Uterine smooth muscle cell (primary cell): ENCODE measurements at places on chromosomes 11 and 22. TPM values are rescaled to one million over a fixed set of nuclear protein-coding genes. Genes with fewer than 3 reads are reported as not detected.

TECTA gene
- total RNA-seq: 0.22 and 0.87 TPM in 2 replicates

OR51I1 gene
- 0.11 TPM in 1 of 2 replicates, not detected in the other for total RNA-seq

PARVG gene
- not detected in 2 replicates for total RNA-seq

TIGD3 gene
- 0.11 and 0.37 TPM in 2 replicates for total RNA-seq

DEUP1 gene
- total RNA-seq: under 0.01 and 0.33 TPM in 2 replicates

KREMEN1 gene
- 3.1 and 6.6 TPM in 2 replicates for total RNA-seq

SLCO2B1 gene
- total RNA-seq: 0.12 and 1.2 TPM in 2 replicates

CENPM gene
- 8.9 and 37.2 TPM in 2 replicates for total RNA-seq

CSNK1E gene
- 89.1 and 123 TPM in 2 replicates for total RNA-seq

FAM180B gene
- total RNA-seq: 0.12 TPM in 1 of 2 replicates, not detected in the other

LDHAL6A gene
- not detected in 2 replicates for total RNA-seq

DEFB131B gene
- not detected in 2 replicates for total RNA-seq

MSANTD4 gene
- 41.7 and 52.6 TPM in 2 replicates for total RNA-seq

APOA5 gene
- total RNA-seq: not detected in 2 replicates

F2 gene
- total RNA-seq: 0.12 TPM in 1 of 2 replicates, not detected in the other

OR52L1 gene
- total RNA-seq: not detected in 2 replicates
